ENCODE measurements at places on chromosomes 6 and 20.

DNA sequence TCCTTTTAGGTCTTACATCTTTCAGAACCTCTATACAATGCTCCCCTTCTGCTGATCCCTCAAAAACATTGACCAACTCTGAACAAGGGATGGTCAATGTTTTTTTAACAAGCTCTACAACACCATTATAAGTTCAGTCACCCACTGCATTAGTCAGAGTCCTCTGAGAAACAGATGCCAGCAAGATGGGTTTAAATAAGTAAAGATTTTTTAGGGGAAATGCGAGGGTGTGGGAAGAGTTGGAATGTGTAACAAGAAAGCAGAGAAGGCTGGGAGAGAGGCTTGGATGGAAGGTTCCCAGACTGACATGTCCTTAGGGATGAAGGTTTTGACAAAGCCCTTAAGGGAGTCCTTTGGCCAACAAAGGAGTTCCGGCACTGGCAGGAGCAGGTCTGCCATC is 478.3 kb downstream of the FRK start:
- no peak for DNase-seq

GRCh38 chr20:14374196-14374595 is 36.8 kb upstream of the FLRT3 start:
- no peak for DNase-seq

GRCh38 chr6:35264550-35265274 is 5.2 kb downstream of the ZNF76 start:
- no peak for DNase-seq

DNA sequence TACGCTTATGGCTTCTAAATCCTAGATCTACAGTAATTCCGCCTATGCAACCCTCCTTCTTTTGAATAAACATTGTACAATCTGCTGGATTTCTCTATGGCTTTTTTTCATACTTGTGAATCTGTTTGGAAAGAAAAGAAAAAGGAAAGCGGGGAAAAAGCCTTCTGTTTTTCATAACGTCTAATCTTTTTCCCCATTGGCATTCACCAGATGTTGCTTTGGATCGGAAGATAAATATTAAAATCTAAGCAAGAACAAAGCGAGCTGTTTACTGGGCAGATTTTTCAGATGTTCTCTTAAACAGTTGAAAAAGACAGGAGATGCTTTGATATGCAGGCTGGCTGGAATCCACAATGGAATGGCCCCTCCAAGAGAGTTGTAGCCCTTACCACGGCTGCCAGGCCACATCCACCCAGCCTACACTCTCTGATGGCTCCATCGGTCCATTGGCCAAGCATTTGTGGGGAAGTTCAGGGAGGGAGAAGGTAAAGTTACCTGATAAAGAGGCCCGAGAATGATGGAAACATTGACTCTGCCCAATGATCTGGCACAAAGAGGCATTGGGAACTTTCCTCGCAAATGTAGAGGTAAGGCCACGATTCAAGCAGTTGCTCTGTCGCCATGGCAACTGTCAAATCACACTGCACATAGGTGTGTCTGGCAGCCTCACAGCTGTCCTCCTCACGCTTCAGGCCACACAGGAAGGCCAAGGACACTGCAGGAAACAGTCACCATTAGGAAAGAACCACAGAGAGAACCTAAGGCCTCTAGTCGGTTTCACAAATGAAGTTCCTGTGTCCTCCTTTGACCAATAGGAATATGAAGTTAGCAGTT is 70.3 kb downstream of the PKHD1 start:
- DNase-seq, result no peak

GRCh38 chr6:127582777-127583462 is 5.9 kb downstream of the C6orf58 start:
- no peak for DNase-seq

DNA sequence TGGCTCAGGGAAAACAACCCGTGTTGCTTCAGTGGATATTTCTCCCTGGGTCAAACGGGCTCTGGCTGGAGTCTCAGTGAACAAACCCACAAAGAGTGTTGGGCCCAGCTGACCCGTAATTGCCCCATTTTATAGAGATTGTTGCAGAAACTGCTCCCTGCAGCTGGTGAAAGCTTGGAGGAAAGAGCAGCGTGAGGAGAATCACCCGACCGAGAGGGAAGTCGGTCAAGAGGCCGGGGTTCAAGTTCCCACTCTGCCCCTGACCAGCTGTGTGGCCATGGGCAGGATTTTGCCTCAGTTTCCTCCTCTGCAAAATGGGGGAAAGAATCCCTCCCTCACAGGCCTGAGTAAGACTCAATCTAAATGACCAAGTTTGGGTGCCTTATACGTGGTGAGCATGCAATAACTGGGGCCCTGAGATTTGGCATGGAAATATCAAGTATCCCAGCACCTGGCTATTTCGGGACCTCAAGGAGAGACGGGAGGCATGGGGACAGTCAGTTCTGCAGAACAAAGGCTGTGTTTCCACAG is 1.7 kb upstream of the TGM2 start:
- no peak for DNase-seq

GRCh38 chr20:40144581-40144980 is 544.5 kb downstream of the MAFB start:
- no peak for DNase-seq

- DNase-seq, result no peak
Measured at GRCh38 chr6:109121411-109121810, 26.1 kb downstream of the CEP57L1 start.

DNA sequence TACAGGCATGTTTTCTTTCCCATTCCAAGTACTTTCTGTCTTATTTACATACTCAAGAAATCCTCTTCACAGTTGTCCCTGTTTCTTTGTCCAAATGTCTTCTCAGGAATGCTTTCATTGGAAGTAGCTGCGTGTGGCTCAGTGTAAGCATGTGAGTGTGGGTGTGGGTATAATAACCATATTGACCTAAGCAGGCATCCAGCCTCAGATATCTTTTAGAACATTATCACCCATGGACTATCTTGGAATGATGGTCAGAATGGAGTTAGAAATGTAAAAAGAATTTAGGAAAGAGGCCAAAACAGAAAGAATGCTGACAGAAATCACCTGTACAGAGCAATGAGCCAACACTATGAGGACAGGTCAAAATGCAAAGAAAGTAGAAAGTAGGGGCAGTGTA is 16.4 kb downstream of the VNN2 start:
- DNase-seq, result no peak

DNA sequence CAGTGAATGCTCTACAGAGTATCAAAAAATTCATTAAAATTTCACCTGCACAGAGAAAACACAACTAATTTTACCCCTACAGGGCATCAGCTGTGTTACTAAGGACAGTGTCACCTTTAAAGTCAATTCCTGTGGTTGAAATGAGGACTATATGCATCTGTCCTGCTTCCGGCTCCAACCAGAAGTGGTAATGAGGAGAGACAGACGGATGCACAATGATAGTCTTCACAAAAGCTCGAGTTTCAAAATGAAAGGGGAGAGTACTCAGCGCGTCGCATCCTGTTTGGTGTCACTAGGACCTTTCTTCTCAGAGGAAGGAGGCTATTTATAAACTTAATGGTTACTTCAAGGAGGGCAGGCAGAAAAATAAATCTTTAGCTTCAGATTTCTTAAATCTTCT is 86.5 kb downstream of the LYRM4 start:
- no peak for DNase-seq

- DNase-seq, result no peak
Measured at GRCh38 chr6:159505140-159505922, 187.7 kb downstream of the SOD2 start.

DNA sequence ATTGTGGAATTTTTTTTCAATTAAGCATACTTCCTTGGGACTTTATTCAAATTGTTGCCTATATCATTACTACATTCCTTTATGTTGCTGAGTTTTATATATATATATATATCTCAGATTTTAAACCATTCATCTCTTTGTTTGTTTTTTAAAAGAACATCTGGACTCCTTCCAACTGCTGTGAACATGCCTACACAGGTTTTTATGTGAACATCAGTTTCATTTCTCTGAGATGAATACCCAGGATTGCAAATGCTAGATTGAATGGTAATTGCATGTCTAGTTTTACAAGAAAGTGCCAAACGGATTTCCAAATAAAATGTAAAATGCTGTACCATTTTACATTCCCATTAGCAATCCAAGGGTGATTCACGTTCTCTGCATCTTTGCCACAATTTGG is 1289.3 kb downstream of the HACE1 start:
- no peak for DNase-seq

DNA sequence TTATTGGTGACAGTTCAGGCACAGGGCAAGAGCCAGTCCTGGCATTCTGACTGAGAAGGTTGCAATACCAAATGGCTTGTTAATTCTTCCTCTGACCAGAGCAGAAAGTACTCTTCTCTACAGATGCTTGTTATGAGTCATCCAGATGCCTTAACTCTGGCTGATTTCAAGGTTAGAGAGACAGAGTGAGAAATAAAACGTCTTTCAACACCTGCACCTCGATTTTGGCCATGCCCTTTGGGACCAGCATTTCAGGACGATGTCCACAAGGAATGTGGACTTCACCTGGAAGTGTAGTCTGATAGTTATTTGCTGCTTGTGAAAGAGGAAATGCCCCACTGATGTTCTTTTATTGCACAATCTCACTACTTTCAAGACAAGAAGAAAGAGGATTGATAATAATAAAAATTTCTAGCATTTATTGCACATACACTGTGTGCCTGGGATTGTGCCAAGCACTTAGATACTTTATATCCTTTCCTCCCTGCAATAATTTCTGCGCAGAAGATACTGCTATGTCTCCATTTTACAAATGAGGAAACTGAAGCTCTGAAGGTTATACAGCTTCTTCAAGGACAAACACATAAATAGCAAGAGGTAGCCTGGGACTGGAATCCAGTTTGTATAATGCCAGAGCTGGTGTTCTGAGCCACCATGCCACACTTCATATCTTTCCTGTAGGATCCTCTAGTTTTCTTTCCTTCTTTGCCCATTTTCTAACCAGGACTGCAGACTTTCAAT is 33.5 kb upstream of the MCM3 start:
- no peak for DNase-seq

DNA sequence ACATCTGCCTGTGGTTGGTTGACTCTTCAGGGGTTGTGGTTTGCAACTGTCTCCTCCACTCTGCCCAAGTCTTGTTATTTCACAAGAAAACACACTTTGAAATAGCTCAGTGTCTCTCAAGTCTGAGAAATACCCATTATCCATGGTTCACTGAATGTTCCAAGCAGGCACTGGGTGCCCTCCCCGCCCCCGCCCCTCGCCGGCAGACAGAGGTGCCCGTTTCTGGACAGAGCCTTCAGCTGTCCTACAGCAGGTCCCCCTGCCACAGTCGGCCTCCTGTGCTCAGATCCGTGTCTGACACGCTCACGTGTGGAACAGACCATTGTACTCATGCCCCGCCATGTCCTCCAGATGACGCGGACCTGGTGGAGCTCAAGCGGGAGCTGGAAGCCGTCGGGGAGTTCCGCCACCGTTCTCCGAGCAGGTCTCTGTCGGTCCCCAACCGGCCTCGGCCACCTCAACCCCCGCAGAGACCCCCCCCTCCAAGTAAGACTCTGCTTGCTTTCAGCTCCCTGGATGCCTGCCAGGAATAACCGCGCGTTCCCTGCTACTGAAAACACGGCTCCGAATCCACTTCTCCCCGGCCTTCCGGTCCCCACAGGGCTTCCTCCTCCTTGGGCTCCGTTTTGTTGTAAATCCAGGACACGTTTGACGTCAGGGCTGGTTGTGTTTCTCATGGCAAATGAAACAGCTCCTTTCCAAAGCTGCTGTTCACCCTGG is 81.4 kb downstream of the SERAC1 start:
- DNase-seq, result no peak

- DNase-seq, result no peak
Measured at GRCh38 chr20:35637276-35637675, 21.6 kb downstream of the SPAG4 start.

- no peak for DNase-seq
Measured at GRCh38 chr6:160500639-160501038, 152.5 kb downstream of the SLC22A3 start.

DNA sequence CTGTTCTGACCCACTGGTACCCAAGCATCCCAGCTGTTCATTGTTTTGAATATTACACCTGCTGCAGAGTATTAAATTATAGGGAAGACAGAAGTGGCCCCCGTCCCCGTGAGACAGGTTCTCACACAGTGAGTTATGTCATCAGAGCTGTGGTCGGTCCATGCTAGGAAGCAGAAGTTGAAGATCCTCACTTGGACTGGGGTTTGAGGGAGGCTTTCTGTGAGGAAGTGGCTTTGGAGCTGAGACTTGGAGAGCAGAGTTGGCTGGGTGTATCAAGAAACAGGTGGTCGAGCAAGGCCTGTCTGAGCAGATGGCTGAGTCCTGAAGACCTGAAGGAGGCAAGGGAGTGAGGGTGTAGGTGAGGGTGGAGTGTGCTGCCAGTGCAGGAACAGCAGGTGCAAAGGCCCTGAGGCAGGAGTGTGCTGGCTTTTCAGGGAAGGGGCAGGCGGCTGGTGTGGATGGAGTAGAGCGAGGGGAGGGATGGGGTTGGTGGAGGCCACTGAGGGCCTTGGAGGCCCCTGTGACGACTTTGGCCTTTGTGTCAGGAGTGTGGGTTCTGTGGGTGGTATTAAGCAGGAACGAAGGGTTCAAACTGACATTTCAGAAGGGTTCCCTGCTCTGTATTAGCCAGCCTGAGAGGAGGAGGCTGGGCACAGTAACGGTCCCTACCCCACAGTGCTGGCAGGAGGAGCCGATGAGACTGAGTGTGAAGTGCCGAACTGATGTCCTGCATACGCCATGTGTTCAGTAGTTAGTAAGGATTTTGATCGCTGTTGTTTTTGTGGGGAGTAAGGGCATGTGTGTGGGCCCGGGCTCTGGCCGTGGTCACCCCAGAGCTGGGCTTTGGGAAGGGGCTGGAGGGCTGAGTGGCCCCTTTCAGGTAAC is 11.8 kb downstream of the SRC start:
- DNase-seq, result no peak

DNA sequence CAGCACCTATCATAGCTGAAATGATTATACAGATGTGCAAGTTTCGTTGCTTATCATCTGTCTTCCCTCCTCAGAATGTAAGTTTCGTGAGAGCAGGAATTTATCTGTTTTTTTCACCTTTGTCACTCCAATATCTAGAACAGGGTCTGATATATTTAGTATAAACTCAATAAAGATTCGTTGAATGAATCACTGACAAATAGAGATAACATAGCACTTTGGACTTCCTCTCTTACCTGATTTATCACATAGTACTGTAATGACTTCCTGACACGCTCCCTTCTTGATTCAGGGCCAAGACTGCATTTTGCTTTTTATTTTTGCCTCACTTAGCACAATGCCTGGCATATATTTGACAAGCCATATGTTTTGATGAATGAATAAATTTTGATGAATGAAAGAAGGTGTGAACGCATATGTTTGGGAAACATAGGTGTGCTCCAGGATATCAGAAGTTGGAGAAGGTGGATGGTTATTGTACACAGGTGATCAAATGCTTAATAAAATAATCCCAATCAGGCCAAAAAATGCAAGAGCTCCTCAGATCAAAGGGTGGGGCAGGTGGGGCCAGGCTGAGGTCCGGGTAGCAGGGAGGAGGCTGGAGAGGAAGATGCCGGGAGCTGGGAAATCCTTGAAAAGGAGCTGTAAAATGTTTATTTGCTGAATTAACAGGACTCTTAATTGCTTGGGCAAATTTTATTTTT is 33.0 kb downstream of the PIM1 start:
- DNase-seq, result no peak

DNA sequence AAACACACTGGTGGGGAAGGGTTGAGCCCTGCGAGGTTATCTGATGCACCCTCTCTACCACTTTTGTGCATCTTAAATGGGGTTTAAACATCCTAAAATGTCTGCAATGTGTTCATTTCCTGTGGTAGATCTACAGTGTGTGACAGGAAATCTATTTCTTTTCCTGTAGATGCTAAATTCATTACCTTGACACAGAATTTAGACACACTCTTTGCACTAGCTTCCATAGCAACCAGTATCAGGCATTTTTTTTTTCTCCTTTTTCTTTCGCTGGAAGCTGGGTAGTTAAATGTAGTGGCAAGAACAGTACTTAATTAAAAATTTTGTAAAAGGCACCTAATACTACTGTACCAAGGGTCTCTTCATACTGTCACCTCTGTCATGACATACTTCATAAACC is 141.1 kb downstream of the RFPL4B start:
- DNase-seq, result no peak

Measured in NCI-H2081 treated with DMSO at 0.1 percent for 48 hours (cell line).